Suppressor macrophage (primary cell): ENCODE measurements at places on chromosomes 4 and X.

DNA sequence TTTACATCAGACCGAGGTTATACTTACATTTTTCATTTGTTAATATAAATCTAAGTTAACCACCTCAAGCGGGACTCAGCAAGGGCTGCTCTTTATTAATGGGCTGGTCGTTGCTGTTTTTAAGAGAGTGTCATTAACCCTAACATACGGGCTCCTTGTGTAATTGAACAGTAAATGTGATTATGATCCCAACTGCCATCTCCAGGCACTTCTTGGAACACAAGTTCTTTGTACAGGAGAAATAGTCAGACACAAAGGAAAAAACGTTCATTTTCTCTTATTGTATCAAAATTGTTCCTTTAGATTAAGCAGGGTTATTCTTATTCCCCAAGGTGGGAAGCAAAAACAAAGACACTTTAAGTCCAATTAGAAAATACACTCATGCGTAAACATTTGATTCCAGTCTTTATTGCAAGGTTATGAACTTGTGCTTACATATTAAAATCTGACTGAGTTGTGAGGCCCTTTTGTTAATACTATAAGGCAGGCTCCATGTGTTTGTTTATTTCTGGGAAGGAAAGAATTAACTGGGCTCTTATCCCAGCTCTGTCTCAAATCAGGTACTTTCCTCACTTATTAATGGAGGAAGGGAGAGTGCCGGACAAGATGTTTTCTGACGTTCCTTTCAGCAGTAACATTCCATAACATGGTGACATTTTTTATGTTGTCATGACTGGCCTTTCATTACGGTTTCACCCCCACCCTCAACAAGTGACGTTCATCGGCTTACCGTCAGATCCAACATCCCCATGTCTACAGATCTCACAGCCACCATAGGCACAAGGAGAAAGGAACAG is 95.9 kb downstream of the RASL11B start:
- DNase-seq, result no peak

GRCh38 chr4:128379860-128380259 is 92.2 kb upstream of the PGRMC2 start:
- peak; percentile 31 for DNase-seq

DNA sequence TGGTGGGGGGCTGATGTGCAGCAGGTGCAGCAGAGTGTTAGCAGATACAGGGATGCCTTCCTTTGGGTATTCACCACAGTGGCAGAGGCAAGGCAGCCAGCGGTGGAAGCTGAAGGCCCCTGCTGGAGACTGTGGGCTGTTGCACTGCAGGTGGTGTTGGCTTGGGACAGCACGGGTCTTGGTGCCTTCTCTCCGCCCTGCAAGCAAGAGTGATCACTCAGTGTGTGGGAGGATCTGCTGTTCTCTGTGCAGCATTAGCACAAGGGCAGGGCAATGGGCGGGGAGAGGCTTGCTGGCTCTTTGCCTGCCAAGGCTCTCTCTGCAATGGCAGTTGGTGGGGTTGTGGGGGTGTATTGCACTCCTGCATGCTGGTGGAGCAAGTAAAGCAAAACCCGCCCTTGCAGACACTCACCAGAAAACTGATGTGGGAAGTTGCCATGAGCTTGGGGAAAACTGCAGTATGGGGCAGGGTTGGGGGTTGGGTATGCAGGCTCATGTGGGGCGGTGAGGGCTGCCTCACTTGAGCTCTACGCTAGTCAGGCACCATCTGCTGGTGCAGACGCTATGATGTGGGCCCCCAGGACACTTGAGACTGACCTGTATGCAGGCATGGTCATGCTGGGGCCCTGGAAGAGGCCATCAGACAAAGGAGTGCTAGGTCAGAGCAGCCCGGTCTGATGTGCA is 820.8 kb upstream of the GRIA3 start:
- DNase-seq, result no peak

GRCh38 chr4:151192556-151193235 is 84.3 kb upstream of the PRSS48 start:
- DNase-seq, result no peak

GRCh38 chrX:54921427-54922021 is 900 bp downstream of the TRO start:
- peak; percentile 25 for DNase-seq

GRCh38 chr4:120568731-120569130 is 353.8 kb downstream of the PRDM5 start:
- no peak for DNase-seq

GRCh38 chr4:38654273-38654672 is 9.7 kb upstream of the KLF3 start:
- DNase-seq, result no peak

DNA sequence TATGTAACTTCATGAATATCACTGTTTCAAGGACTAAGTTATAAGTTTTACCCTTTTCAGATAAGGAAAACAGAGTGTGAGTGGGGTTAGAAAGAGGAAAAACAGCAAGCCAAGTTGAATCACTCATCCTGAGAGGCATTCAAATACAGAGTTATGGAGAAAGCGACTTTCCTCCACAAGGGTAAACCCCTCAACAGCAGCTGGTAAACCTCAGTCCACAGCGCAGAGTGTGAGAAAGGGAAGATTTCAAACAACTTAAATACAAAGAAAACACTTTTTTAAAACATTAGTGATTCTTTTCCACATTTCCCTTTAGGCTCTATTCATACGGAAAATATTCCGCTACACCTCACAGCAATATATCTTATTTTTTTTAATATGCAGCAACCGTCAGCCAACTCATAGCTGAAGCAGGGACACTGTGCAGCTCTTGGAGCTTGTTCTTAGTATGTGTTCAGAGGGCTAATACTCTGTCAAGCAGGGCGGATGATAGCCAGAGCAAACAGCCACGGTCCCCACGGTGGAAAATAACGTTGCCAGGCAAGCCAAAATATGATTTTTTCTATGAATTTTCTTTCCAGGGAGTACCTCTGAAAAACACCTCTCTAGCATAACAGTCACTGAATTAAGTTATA is 488.9 kb upstream of the FAT1 start:
- DNase-seq, result no peak

GRCh38 chr4:120057416-120057815 is 9.2 kb downstream of the MAD2L1 start:
- no peak for DNase-seq

DNA sequence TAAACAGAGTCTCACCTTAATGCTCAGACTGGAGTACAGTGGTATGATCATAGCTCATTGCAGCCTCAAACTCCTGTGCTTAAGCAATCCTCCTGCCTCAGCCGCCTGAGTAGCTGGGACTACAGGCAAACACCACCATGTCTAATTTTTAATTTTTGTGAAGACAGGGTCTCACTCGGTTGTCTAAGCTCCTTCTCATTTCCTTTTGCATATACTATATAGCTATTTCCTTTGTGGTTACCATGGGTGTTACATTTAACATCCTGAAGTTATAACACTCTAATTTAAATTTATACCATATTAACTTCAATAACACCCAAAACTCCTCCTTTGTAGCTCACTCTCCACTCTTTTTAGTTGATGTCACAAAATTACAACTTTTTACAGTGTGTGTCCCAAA is 114.3 kb downstream of the DCK start:
- DNase-seq, result no peak

DNA sequence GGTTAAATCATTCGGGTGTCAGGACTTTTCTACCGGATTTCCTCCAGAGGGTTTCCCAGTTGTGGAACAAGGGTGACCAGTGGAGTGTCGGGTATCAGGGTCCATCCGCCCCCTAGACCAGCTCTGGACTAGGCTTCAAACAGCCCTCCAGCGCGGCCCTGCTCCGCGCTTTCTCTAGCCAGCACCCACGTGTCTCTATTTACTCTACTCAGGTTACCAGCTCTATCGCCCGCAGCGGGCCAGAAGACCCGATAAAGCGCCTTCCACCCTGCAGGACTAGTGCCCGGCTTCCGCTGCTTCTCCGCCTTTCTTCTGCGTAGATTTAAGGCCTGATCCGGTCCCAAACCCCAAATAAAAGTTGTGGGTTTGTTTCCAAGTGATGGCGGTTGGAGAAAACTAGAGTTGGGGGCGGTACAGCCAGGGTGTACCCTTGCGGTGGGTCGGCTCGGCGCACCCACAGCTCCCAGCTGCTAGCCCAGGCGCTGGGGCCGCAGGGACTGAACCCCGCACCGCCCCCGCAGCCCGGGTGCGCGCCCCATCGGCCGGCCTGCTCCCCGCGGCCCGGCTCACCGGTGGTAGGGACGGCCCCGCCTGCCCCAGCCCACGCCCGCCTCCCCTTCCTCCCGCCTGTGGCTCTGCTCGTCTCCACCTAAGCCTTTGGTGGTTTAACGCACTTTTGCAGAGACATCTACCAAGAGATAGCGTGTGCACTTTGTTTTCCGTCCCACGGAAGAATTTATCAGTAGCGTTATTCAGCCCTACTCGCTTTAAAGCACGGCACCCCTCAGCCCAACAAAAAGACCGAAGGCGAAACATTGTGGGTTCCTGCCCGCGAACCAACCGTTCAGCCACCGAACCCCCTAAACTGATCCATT is 2.1 kb downstream of the LEF1 start:
- peak; percentile 2 for DNase-seq

GRCh38 chr4:126838941-126839679 is 793.6 kb upstream of the INTU start:
- no peak for DNase-seq

DNA sequence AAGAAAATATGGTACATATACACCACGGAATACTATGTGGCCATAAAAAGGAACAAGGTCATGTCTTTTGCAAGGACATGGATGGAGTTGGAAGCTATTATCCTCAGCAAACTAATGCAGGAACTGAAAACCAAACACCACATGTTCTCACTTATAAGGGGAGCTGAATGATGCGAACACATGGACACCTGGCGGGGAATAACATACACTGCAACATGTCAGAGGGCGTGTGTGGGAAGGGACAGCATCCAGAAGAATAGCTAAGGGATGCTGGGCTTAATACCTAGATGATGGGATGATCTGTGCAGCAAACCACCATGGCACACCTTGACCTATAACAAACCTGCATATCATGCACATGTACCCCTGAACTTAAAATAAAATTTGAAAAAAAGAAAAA is 19.5 kb upstream of the CNKSR2 start:
- no peak for DNase-seq

- DNase-seq, result no peak
These were observed 803.8 kb upstream of the AMOT start for GRCh38 chrX:113644426-113644825.

GRCh38 chr4:149676076-149676475 is 139.6 kb downstream of the IQCM start:
- no peak for DNase-seq

DNA sequence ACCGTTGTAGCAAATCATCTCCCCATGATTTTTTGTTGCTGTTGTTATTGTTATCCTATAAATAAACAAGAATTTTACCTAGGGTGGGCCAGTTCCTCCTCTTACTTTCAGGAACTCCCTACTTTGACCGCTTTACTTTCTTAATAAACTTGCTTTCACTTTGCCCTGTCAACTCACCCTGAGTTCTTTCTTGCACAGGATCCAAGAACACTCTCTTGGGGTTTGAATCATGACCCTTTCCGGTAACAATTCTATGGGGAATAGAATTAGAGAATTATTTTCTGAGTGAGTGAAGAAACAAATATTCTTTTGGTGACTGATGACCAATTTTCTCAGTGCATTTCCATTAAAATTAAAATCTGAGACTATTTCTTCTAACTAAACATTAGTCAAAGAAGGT is 584.0 kb upstream of the TENM3 start:
- no peak for DNase-seq

- DNase-seq, result no peak
These were observed 245.8 kb downstream of the FBXO8 start for GRCh38 chr4:174037631-174038030.

- peak; percentile 7 for DNase-seq
These were observed 107.3 kb downstream of the CPEB2 start for GRCh38 chr4:15109600-15109999.

- peak; percentile 45 for DNase-seq
These were observed 4.3 kb upstream of the RBM3 start for GRCh38 chrX:48569958-48570357.

GRCh38 chr4:122758033-122758432 is 25.5 kb downstream of the BBS12 start:
- DNase-seq, result no peak

GRCh38 chrX:131068945-131069719 is 11.0 kb downstream of the ARHGAP36 start:
- no peak for DNase-seq

DNA sequence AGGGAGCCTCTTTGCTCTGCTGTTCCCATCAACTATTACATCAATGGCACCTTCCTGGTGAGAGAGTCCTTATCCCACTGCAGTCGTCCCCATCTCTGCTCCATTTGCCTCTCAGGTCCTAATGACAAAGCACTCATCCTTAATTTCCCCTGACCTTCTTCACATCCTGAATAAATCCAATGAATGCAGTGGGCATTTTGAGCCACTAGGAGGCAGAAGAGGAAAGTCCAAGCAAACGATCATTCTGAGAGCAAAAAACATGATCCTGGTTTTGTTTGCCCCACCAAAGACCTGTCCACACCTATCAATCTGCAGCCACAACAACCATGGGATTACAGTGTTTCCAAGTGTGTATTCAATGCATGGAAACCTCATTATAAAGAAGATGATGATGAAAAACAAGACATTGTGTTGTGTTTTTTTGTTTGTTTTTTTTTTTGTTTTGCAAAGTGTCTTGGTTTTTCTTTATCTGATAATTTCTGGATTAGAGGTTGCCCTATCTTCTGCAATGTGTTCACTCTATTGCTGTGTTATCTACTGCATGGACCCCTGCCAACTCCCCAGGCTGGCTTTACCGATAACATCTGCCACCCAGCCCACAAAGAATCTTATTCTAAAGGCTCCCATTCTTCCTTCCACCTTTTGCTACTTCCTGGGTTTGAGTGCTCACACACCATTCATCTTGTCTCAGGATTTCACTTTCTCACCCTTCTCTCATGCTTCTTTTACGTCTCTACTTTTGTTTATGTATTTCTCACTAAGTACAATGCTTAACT is 207.2 kb downstream of the NLGN4X start:
- DNase-seq, result peak; percentile 20

GRCh38 chr4:78360466-78360865 is 191.1 kb upstream of the ANXA3 start:
- no peak for DNase-seq

- no peak for DNase-seq
These were observed 106.6 kb downstream of the CRLF2 start for GRCh38 chrX:1105671-1106419.

- DNase-seq, result no peak
These were observed 516.4 kb upstream of the BOD1L1 start for GRCh38 chr4:14143892-14144291.

DNA sequence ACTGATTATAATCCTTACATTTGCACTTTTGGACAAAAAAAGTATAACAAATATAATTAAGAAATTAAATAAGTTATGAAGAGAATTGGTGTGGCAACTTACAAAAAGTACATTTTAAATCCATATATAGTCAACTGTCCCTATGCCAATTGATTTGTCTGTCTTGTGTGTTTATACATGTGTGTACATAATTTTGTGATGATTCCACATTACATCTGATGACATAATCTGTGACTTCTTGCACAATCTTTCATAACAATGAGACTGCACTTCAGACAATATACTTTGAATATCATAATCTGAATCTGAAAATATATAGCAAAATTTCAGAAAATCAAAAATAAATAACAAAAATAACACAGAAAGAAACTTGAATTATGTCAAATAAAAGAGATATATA is 953.4 kb downstream of the FAT4 start:
- no peak for DNase-seq
